ENCODE measurements at places on chromosomes 1 and 21. TPM values are rescaled to one million over a fixed set of nuclear protein-coding genes. Genes with fewer than 3 reads are reported as not detected.

GPR37L1 gene
- 0.06 TPM for polyA plus RNA-seq

ACP6 gene
- polyA plus RNA-seq = 40.3 TPM

DNA sequence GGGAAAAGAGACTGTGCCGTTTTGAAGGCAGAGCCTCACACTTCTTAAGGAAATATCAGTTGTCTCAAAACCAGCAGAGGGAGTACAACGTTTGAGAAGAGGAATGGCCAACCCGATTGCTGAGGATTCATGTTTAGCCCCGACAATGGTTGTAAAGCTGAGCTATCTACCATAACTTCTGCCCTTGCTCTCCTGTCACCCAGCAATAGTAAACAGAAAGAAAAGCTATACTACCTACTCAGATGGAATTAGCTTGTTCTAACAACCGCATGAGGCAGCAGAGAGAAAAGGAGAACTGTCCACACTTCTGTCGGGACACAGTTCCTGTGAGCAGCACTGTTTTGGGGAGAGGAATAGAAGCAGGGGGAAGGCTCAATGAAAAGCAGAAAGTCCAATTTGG, 91.2 kb downstream of the SLC45A1 start:
- DNase-seq = peak; percentile 80

DNA sequence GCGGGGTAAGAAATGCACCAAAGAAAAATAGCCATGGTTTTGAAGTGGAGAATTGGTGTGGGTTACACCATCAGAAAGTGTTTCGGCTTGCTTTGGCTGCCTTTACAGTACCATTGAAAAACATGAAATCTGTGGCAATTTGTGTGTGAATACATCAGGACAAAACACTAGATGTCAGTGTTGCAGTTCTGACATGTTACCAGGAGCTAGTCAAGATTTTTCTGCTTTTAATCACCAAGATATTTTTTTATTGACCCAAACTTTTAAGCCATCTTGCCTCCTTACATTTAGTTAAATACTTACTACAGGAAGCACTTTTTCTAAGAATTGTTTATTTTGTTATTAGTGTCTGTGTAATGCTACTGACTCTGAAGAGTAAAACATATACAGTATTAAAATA, 14.3 kb downstream of the RRP15 start:
- no peak for DNase-seq

GRCh38 chr1:16013220-16013907, 4.5 kb downstream of the HSPB7 start:
- DNase-seq = no peak

DNA sequence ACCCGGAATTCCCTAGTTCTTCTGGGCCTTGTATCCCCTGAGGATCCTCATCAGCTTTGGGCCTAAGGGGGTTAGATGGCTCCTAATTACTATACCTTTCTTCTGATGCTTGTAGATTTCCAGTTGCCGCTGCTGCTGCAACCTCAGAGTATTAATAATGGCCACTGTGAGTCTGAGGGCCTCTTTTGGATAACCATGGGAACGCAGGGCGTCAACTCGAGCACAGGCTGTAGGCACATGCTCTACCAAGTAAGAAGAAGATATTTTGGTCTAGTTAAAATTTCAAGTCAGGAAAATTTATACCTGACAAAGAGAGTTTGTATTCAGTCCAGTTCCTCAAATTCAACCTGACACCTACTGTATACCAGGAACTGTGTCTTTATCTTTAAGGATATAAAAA, 28.2 kb downstream of the UROD start:
- no peak for DNase-seq

DNA sequence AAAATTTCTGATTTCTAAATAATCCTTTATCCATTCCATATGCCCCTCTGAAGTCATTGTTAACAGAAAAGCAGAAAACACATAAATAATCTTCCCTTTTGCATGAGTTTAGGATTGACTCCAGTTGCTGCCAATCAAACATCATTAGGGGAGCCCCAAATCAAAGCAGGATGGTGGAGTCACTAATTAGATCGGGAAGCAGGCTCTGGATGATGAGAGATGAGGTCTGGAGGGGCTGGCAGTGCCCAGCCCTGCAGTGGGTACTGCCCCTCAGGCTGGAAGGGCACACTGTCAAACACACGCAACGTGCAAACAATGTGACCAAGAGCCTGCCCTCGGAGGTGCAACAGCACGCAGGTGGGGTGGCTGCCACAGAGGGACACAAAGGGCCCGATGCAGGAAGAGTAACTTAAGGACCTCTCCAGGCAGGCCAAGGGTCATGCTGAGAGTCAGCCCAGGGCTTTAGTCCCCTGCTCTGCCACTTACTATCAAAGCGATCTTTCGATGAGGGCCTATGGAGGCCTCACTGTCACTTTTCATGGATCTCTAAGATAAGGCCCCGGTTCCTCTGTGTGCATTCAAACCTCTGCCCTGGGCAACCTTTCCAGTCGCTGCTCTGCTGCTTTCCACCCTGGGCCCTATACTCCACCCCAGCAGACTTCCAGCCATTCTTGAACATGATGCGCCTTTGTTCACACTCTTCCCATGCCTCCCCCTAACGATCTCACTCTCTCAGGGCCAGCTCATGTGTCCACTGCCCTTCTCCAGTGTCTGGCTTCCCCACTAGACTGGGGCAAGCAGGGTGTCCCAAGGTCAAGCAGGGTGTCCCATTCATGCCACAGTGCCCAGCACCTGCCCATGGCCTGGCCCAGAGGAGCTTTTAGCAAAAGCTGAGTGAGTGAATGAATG, 98.9 kb downstream of the DMRTB1 start:
- no peak for DNase-seq

- no peak for DNase-seq
Measured at GRCh38 chr1:49389699-49390098, 613.0 kb upstream of the BEND5 start.

- DNase-seq = no peak
Measured at GRCh38 chr1:53449021-53449420, 10.2 kb upstream of the DMRTB1 start.

DNA sequence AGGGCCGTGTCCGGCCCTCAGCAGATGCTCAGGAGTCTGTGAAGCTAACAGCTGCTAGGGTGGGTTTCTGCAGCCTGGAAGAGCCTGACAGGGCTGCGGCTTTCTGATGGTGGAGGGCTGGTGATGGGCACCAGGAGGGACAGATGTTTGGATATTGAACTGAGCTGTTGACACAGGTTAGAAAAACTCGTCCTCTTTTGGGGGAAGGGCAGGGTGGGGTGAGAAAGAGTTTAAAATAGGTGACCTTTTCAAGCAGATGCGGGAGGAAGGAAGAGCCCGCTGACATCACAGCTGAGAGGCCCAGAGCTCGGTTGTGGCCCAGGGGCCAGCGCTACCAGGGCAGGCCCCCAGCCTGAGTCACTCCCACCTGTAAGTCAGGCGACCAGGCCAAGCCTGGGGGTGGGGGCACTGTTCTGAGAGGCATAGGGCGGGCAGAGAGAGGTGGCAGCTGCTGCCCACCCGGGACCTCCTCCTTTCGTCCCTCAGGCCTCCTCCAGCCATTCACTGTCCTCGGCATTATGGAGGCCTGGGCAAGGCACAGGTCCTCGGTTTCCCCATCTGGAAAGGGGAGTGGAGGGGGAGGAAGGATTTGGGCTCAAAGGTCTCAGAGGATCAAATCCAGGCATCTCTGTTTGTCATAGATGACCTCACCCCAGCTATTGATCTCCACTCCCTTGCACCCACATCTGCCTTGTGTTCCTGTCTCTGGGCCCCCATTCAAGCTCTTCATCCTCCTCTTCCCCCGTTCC, 32.3 kb upstream of the ID3 start:
- no peak for DNase-seq
